CD4-positive, alpha-beta T cell treated with Interleukin-15 for 4 hours (primary cell): ENCODE measurements at places on chromosomes 7 and 10.

DNA sequence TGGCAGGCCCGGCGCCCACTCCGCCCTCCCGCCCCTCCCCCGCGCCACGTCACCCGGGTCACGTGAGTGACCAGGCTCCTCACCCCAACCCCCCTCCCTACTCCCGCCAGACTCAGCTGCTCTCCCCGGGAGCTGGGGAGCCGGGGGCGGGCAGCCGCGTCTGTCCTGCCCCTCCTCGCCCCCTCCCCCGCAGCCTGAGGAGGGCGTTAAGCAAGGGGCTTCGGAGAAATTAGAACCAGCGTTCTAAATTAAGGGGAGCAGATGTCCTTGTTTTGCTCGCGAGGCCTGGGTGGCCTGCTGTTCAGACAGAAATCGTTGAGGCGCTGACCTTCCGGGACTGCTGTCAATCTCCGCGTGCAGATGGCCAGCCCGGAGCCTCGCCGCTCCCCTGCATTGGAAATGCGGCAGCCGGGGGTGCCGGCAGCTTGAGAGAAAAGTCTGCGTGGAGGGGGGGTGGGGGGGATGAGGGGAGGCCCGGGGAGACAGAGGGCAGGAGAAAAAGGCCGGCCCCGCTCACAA is 102.2 kb upstream of the ZNF438 start:
- peak; percentile 61 for DNase-seq

DNA sequence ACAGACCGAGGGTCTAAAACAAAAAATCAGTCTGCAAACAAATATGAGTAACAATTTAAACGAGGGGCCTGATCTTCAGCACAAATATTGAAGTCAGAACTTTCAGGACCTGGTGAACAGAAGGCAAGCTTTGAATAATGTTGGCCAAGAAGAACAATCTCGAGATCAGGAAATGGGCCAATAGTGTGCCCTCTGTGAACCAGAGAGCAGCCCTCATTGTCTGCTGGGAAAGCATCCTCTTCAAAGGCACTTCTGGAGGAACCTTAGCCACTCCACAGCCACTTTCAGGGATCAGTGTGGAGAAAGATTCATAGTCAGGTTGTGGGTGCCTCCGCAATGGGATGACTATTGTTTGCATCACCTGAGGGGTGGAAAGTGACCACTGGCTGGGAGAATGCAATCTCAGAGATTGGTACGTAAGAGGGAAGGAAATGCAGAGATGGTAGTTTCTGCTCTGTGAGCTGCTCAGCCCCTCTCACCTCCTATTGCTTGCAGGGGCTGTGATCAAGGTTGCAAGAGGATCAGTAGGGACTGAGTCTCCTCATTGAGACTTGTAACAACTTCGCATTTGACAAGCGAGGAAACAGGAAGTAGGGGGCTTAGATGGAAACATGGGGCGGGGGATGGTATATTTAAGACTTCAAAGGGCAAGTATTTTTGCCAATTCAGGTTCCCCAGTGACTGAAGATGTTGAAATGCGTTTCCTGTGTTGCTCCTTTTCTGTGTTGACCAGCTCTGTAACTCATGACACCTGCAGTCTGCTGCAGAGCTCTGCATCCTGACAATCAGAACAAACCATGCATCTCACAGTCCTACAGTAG is 28.4 kb upstream of the IFRD1 start:
- DNase-seq = no peak

GRCh38 chr10:7811000-7811399 is 7.3 kb upstream of the TAF3 start:
- no peak for DNase-seq

- no peak for DNase-seq
Observed at GRCh38 chr7:37068902-37069301, 344.6 kb upstream of the AOAH start.

- no peak for DNase-seq
Observed at GRCh38 chr7:156950381-156950858, 908 bp downstream of the NOM1 start.

GRCh38 chr7:101173752-101174244 is 6.3 kb downstream of the NAT16 start:
- DNase-seq = peak; percentile 55

- DNase-seq = no peak
Observed at GRCh38 chr10:66827353-66827752, 98.5 kb upstream of the LRRTM3 start.

GRCh38 chr7:100720671-100721504 is 620 bp downstream of the EPO start:
- DNase-seq = no peak

DNA sequence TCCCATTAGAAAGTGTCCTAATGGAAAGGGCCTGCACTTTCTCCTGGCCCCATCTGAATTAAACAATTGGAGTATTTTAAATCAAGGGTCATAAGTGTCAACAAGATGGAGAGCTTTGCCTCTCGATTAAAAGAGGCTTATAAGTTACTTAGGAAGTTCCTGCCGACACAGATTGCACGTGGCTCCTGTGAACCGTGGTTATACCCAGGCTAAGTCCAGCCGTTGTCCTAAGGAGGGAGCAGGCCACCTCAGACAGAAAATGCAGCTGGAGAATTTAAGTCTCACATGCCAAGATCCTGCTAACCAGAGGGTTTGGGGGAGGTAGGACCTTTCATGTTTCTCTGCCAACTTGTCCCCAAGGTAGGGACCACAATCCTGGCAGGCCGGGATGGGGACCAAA is 626.5 kb upstream of the GALNT17 start:
- no peak for DNase-seq

- DNase-seq = no peak
Observed at GRCh38 chr10:77902159-77902558, 24.4 kb downstream of the DLG5 start.

DNA sequence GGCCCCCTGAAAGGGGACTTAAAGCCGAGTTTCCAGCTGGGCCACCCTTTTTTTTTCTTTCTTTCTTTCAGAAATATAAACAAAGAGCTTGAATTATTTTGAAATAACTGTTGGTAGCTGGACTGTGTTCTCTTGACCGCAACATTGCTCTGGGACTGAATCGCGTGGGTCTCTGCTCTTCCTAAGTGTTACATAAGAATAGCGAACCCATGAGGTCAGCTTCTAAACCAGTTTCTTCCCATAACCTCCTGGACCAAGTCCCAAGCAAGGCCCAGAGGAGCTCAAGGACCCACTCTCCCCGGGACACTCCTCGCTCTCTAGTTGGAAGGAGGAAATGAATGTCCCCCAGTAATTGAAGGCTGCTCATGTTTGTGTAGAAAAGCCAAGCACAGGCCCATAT is 91.1 kb downstream of the CXCL12 start:
- no peak for DNase-seq

DNA sequence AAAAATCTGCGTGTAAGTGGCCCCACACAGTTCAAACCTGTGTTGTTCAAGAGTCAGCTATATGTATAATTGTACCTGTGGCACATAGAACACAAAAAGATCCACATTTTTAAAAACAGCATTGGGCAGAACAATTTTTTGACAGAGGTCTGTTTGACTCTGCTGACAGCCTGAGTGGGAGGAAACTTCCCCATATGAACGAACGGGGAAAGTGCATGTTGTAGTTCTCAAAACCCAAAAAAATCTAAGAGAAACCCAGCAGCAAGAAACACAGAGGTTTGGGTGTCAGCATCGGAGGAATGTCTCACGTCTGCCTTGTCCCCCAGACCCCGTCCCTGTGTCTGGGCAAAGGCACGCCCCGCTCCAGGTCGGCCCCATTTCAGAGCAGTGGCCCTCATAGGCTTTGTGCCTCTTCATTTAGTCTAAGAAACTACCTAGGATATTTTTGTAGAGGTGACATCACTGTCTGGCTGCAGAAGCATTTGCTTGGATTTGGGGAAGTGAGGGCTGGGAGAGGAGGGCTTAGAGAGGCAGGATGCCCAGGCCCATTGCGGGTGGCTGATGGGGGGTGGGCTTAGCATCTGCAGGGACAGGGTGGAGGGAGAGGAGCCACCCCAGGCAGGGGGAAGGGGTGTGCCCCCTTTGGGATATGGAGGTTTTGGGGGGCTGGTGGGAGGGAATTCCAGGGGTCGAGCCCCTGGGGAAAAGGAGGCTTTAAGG is 11.0 kb downstream of the CUX1 start:
- no peak for DNase-seq

DNA sequence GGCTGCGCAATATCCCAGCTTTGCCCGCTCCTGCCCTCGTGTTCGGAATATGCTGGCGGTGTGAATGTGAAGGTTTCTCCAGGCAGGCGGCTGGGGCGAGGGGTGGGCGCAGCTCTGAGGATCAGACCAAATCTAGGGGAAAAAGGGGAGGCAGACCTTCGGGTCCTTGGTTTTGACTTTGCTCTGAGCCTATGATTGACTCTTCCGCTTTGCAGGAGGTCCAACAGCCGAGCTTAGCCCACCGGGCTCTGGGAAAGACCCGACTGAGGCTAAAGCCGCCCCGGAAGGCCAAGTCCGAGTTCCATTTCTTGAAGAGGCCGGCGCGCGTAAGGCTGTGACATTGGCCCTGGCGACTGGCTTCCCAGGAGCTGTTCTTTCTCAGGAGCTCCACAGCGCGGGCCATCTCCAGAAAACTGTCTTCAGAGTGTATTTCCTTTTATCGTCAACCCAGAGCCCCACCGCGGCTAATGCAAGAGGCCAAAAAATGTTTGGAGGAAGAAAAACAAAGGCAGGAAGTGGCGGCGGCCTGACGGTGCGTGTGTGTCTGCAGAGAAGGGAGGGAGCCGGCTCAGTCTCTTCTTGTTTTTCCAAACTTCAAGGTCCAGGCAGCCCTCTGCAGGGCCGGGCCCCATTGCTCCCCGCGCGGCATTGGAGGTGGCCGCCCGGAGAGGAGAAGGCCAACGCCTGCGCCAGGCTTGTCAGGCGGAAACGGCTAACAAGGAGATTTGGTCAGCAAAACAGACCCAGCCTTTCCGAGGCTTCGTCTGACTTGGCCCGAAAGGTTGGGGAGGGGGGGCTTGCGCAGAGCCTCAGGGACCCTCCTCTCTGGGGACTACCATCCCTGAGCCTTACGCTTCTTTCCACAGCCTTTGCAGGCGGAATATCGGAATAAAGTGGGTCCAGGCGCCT is 3.6 kb upstream of the HOXA11 start:
- no peak for DNase-seq

DNA sequence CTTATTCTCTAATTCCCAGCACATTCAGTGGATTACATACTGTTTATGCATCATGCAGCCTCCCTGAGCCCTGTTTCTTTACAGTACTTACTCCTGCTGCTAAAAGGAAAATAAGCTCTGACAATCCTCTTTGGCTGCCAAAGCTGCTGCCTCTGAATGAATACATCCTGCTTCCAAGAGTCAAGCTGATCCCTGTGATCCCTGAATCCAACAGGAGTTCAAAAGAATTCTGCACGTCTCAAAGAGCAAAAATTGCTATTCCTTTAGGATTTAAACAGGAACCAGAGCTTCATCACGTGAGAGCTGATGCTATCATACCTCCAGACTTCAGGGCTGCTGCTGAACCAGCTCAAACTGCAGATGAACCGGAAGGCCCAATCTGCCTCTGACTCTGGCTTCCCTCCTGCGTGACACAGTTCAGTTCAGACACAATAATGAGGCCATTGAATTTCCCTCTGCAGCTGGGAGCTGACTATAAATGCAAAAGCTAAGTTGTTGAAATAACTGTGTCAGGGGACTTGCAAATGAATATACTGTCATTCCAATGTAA is 851.0 kb upstream of the PHF14 start:
- no peak for DNase-seq

DNA sequence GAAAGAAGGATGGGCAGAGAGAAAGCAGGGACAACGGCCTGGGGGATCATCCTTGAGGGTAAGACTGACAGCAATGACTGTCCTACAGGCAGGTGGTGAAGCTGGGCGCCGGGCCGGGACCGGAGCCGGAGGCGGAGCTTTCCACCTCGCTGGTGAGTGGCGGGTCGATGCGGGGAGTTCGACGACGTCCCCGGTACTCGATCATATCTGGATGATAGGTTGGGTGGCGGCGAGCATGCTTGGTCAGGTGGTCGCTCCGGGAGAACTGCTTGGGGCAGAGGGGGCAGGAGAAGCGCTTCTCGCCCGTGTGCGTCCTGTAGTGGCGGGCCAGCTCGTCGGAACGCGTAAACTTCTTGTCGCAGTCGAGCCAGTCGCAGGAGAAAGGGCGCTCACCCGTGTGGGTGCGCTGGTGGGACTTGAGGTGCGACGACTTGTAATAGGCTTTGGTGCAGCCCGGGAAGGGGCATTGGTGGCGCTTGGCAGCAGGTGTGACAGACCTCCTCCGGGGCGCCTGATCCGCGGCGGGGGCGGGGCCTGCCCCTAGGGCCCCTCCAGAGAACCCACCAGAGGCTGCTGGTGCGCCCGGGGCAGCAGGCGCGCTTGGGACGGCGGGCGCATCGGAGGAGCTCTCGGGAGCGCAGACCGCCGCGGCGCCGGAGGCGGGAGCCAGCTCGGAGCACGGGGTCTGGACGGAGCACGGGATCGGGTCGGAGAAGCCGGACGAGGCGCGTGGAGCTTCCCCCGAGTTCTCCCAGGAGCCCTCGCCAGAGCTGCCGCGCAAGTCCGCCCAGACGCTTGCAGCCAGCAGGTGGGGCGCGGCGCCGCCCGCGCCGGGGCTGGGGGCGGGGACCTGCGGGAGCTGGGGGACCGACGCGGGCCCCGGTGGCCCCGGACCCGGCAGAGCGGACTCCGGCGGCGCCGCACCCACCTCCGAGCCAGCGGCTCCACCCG is 752 bp downstream of the KLF14 start:
- no peak for DNase-seq

- DNase-seq = no peak
Observed at GRCh38 chr7:106313456-106313901, 28.7 kb upstream of the NAMPT start.

DNA sequence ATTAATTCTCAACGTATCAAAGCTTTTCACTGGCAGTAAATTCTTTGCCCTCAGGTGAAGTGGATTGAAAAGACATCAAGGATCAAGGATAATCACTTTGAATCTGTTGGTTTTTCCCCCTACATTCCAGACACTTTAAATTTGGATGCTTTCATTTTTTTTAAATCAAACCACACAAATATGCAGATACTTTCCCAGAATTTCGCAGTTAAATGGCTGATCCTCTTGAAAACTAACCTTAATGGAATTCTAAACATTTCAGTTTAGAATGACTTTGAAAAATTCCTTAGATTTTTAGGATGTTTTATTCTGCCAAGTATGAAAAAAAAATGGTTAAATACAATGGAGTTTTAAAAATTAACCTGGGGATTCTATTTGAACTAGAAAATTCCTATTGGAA is 325.9 kb downstream of the GFRA1 start:
- DNase-seq = no peak

- no peak for DNase-seq
Observed at GRCh38 chr7:18459484-18460245, 35.9 kb upstream of the HDAC9 start.

- DNase-seq = no peak
Observed at GRCh38 chr7:127858091-127858914, 172.9 kb downstream of the LRRC4 start.

- no peak for DNase-seq
Observed at GRCh38 chr7:24723178-24723530, 34.1 kb downstream of the GSDME start.
